ENCODE measurements at places on chromosomes 12 and 14.

DNA sequence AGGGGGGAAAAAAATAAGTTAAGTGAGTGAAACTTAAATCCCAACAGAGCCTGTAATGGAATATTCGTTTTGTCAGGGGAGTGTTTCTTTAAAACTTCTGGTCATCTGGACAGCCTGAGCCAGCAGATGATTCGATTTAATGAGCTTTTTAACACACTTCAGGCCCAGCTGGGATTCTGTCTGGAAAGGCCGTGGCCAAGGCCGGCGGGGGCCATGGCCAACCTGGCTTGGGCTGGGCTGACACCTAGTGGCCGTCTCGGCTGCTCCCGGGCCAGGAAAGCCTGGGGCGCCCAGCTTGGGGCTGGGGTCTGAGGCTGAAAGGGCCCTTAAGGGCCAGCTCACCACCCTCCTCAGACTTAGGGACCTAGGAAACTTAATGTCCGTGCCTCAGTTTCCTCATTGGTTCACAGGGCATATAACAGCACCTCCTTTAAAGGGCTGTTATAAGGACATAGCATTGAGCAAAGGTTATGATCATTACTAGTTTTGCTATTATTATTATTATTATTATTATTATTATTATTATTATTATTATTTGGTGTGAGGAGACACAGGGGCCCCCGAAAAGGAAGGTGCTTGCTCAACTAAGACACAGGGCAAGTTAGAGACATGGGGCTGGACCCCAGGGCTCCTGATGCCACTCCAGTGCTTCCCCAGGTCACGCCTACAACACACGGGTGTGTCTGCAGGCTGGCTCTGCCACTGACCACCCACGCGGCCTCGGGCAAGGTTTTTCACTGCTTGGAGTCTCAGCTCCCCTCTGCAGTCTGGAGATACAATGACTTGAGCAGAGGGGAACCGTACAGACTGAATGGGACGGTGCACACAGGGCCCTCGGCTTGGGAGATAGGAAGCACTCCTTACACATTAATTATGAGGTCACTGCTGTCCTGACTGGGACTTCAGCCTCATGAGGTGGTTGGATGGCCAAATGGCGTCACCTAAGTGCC, 84.0 kb downstream of the SYNE3 start:
- no peak for DNase-seq

DNA sequence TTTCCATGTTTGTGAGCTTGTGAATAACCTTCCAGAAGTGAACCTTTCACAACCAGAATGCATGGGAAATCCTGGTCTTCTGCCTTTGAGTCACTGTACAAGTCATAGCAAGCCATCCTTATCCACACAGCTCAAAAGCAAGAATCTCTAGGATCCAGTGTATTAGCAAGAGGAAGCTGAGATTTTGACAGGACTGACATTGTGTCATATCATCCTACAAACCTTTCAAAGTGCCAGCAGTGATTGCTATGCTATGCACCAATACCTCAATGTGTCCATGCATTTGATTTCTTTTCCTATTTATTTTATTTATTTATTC, 13.5 kb upstream of the NRDE2 start:
- no peak for DNase-seq

GRCh38 chr12:129605666-129606065, 298.2 kb downstream of the TMEM132D start:
- DNase-seq = no peak

GRCh38 chr14:96225745-96226151, 21.1 kb downstream of the BDKRB2 start:
- no peak for DNase-seq

GRCh38 chr14:22994762-22995275, 12.5 kb upstream of the AJUBA start:
- no peak for DNase-seq

DNA sequence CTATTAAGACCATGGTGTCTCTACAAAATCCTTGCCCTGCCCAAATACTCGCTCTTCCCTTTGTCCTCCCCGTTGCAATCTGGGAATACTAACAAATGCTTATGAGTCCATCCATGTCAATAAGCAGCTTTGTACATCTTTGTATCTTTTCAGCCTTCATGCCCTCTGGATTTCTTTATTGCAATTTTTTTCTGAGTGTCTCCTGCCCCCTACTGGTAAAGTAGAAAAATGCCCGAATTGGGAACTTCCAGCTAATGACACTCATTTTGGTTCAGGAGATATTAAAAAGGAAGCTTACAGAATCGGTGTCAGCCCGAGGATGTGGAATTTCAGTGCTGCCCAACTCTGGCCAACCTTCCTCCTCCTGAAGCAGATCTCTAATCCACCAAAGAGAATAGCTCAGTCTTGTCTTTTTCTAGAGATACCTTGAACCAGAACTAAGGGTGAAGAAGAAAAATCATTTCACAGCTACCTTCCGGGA, 46.0 kb downstream of the SH2B3 start:
- no peak for DNase-seq

GRCh38 chr12:109951136-109951535, 45.0 kb downstream of the GIT2 start:
- DNase-seq = no peak

- no peak for DNase-seq
Observed at GRCh38 chr12:41510470-41510869, 322.4 kb downstream of the PDZRN4 start.

DNA sequence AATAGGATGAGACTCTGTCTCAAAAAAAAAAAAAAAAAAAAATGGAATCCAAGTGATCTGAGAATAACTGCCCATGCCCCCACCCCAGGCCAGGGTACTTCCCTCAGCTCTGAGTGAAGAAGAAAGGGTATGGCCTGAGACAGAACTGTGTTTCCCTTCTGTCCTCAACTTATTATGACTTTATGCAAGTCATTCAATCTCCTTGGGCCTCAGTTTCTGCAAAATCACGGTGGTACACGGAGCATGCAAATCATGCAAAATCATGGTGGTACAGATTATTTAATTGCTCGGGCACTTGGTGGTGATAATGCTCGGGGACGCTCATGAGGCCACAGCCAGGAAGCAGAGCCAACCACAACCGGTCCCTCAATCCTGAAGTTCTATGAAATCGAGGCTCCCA, 56.5 kb upstream of the TBX3 start:
- DNase-seq = no peak

GRCh38 chr12:129571901-129572494, 331.8 kb downstream of the TMEM132D start:
- DNase-seq = no peak

GRCh38 chr12:94057262-94058151, 90.9 kb upstream of the PLXNC1 start:
- DNase-seq = no peak

DNA sequence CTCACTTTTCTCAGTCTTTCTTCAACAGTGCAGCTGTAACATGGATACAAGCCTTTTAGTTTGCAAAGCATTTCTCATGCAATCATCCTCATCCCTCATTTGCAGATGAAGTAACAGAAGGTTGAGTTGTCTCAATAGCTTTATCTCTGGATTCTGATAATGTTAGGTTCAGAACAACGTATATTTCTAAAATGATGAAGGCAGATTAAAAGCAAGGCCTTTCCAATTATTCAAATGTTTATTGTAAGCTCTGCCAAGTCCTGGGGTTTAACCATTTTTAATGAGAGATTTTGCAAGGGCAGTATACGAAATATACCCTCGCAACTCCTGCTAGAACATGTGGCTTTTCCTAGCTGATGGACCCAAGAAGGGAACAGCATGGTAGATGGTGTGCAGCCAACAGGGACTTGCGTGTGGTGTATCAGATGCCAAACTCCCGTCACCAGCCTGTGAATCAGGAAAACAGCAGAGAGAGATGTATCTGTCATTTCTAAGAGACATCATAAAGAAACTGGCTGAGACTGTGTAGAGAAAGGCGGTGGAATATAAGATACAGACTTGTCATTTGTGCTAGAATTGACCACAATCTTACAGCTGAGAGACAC, 319.7 kb downstream of the MED13L start:
- DNase-seq = no peak

DNA sequence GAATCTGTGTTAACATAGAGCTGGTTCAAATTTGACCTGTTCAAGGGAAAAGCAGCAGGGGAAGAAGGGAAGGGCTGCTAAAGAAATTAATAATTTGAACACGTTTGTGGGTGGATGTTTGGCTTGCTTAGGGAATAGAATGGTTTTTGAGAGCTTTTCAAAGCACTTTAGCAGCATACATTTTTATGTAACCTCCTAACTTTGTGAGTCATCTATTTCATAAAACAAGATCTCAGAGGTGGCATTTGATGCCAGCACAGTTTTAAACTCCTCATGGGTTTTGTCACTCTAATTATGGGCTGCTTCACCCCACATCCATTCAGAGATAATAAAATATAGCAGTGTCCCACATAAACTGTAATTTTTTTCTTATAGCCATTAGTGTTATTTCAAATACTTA, 143.8 kb downstream of the ACSS3 start:
- no peak for DNase-seq

GRCh38 chr12:10362828-10363657, 26.8 kb downstream of the KLRK1 start:
- no peak for DNase-seq

- DNase-seq = no peak
Observed at GRCh38 chr12:3274664-3275063, 197.5 kb downstream of the TSPAN9 start.

- no peak for DNase-seq
Observed at GRCh38 chr14:39843881-39844280, 411.6 kb upstream of the FBXO33 start.

- no peak for DNase-seq
Observed at GRCh38 chr14:76516884-76517283, 140.9 kb downstream of the ESRRB start.

- no peak for DNase-seq
Observed at GRCh38 chr12:103093499-103094106, 136.1 kb downstream of the ASCL1 start.

DNA sequence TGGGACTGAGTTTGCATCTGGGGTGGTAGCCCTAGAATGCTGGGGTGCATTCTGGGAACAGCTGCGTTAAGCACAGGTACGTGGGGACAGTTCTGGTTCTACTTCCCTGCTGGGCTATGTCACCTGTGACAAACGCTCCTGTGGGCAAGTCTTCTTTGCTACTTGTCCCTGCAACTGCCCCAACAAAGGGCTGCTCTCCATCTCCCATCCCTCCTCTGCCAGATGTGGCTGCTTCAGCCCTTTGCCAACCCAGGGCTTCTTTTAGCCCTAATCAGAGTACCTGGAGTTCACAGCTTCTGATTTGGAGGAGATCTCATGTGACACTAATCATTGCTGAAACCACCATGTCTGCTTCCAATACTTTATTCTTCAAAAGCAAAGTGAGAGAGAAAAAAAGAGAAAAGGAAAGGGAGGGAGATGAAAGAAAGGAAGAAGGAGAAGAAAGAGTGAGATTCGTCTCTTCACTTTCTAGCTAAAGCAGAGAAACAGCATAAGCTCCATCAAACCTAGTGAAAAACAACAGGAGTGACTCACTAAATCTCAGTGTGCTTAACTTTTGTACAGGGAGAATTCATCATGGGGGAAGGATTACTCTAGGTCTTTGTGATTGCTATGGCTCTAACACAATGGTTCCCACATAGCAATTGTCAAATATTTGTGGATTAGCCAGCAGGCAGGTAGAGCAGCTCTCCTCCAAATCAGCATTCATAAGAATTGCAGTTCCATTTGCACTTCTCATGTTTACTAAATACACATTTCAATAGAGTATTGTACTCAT, 174.8 kb downstream of the LRIG3 start:
- DNase-seq = no peak

- no peak for DNase-seq
Observed at GRCh38 chr12:123877968-123878367, 94.7 kb downstream of the CCDC92 start.

- DNase-seq = no peak
Observed at GRCh38 chr12:58357511-58357910, 416.1 kb downstream of the ATP23 start.

DNA sequence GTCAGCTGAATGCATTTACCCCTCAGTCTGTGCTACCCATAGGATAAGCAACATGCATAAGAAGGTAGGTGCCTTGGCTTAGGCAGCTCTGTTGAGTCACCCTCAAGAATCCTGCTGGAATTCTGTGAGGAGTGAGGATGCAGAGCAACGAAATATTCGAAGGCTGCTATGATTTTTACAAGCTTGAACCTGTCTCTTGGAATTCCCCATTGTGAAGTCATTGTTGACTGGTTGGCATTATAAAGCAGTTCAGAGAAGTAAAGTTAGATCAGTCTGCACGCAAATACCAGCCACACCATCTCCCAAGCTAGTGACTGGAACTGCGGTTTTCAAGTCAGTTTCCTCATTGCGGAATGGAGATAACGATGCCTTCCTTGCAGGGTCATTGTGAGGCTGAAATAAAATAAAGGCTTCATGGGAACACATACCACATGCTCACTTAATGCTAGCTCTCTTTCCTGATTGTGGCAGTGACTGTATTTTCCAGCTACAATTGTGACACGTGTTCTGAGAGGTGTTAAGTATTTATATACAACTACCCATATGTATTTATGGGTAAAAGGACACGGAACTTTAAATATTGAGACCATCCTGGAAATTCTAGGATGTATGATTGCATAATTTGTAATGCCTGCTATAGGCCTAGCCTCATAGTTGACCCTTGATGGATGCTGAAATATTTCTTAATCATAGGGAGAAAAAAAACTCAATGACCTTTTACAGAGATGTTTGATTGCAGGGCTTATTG, 96.7 kb downstream of the ETV6 start:
- no peak for DNase-seq

GRCh38 chr12:52246720-52247621, 13.9 kb downstream of the KRT7 start:
- DNase-seq = no peak

- DNase-seq = no peak
Observed at GRCh38 chr12:81288651-81289050, 210.8 kb downstream of the ACSS3 start.

- no peak for DNase-seq
Observed at GRCh38 chr12:69679119-69679518, 20.0 kb downstream of the BEST3 start.

DNA sequence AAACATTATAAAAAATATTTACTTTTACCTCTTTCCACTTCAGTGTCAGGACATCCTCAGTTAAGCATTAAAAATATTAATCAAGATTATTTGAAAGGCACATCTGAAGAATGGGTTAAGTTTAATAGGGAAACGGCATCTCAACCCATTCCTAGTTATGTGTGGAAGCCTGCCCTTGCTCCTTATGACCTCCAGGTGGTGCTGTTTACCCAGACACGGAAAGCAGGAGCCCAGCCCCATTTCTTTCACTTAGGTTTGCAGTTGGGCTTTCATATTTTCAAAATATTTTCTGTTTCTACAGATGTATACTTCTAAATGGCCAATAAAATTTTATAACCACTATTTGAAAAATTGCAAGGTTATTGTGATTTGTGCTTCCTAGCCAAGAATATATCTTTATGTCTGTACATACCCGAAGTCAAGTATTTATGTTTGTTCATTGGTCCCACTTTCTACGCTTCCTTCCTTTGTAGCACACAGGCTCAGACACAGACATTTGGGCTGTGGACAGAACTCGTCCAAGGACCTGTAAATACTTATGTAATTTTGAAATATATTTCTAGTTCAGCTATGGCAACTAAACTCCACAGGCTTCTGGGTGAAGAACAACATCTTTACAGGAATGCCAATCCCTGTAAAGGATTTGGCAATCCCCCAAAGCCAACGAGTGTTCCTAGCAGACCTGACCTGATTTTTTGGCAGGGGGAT, 247.1 kb downstream of the AKAP6 start:
- peak; percentile 4 for DNase-seq

- no peak for DNase-seq
Observed at GRCh38 chr12:104281636-104282035, 21.9 kb upstream of the EID3 start.

Data from stimulated activated CD8-positive, alpha-beta memory T cell treated with anti-CD3 and anti-CD28 coated beads, Interleukin-2, amount 100 ng/mL, for 1 hour (primary cell).